ENCODE measurements at places on chromosomes 13 and 19.

DNA sequence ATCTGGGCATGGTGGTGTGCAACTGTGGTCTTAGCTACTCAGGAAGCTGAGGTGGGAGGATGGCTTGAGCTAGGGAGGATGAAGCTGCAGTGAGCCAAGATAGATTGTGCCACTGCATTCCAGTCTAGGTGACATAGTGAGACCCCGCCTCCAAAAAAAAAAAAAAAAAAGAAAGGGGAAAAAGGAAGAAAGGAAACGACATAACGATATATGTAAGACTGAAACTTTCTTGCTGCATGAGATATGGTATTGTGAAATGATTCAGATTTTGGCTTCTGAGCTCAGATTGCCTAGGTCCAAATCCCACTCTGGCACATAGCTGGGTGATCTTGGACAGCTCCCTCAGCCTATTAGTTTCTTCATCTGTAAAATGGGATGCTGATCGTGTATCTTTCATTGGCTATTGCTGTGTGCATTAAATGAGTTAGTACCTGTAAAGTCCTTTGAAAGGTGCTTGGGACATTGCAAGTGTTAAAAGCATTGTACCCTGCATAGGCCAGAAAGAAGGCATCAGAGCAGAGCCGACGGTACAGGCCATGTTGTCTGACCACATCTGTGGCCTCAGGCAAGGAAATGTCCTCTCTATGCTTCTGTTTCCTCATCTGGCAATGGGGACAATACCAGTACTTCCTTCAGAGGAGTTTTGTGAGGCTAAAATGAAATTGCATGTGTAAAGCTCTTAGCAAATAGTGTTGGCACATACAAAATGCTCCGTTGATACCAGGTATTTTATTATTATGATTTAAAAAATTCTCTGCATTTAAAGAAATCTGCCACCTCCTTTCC lies 32.6 kb upstream of the SLC46A3 start:
- DNase-seq: no peak

GRCh38 chr13:99986741-99987140 lies 5.2 kb downstream of the ZIC2 start:
- DNase-seq: no peak

DNA sequence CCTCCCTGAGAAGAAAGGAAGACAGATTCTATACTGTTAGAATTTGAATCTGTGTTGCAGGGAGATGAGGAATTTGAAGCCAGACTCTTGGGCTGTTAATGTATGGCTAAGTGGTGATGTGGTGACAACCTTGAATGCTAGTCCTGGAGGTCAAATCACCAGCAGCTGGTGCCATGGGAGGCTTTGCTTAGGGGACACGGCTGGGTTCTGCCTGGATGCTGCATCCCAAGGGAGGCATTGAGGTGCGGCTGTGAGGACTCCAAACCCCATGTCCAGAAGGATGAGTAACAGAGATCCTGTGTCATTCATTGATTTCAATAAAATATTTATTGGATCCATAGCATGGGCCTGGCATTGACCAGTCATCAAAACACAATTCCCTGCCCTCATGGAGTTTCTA lies 42.3 kb downstream of the RFX2 start:
- DNase-seq: no peak

DNA sequence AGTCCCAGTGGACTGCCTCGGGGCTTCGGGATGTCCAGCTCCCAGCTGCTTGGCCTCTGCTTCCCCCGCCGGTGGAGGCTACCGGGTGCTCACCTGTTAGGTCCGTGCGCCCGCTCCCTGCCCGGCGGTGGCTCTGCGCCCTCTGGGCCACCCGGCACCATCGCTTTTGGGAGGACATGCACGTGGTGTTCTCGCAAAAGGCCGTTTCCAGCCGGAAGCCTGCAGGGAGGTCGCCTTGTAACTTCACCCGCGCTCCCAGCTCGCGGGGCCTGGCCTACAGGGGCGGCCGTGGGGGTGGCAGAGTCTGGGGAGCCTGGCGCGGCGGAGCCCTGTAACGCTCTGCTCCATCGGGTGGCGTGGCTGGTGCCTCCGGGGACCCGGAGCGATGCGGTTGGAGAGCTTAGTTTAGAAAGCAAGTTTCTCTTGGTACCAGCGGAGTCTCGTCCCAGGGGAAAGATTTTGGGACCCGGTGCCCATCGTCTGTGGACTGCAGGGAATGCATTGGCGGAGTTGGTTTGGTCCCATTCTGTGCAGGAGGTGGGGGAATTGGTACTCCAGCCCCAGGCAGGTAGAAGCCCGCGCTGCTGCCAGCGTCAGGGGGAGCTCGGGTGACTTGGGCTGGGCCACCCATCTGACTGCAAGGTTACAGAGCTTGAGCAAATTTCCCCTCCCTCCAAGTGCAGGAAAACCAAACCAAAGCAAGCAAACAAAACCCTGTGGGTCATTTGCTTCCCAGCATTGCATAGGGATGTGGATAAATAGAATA lies 673 bp downstream of the SPATA13 start:
- no peak for DNase-seq

- DNase-seq: no peak
Observed at GRCh38 chr19:12695997-12696365, 450 bp downstream of the FBXW9 start.

DNA sequence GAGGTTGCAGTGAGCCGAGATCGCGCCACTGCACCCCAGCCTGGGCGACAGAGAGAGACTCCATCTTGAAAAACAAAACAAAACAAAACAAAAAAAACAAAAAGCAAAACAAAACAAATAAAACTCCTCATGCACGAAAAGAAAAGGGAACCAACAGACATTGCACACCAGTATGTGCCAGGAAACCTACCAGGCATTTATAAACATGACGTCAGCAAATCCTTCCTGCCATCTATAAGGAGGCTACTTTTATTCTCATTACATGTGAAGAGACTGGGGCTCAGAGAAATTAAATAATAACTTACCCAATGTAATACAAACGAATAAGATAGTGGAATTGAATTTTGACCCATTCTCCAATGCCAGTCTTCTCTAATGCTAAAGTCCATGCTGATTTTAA lies 197.2 kb downstream of the NUFIP1 start:
- no peak for DNase-seq

DNA sequence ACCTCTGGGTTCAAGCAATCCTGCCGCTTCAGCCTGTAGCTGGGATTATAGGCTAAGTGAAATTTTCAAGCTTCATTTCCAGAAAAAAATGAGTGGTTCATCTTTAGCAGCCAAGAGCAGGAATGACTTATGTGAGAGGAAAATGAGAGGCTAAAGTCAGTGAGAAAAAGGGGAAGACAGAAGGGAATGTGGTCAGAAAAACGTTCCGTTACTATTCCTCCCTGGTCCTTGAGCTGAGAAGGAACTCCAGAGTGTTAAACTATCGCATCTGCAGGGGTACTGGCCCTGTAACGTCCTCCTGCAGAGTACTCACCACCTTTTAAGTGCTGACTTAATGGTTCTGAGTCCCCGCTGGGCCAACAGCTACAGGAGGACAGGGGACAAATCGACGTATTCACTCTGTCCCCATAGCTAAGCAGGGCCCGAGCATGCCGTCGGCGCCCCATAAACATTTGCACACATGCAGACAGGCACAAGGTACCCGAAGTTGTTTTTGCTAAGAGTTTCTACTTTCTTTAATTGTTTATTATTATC lies 88.1 kb downstream of the FLT1 start:
- no peak for DNase-seq

GRCh38 chr13:46607768-46608564 lies 55.0 kb downstream of the LRCH1 start:
- DNase-seq: no peak

DNA sequence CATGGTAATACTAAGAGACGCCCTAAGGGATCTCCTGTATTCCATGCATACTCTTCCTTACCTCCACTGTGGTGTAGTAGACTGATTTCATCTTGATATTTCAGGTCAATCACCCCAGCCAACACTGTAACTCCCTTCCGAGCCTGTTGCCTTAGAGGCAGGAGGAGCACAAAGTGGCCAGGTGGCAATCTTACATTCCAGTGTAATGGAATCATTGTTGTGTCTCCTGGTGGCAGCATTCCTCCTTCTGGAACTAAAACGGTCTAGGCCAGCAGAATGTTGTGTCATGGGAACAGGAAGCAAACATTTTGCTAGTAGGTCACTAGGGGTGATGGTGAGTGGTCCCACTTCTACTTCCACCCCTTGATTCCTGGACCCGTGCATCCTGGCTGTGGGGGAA lies 405.7 kb upstream of the SLC10A2 start:
- no peak for DNase-seq

DNA sequence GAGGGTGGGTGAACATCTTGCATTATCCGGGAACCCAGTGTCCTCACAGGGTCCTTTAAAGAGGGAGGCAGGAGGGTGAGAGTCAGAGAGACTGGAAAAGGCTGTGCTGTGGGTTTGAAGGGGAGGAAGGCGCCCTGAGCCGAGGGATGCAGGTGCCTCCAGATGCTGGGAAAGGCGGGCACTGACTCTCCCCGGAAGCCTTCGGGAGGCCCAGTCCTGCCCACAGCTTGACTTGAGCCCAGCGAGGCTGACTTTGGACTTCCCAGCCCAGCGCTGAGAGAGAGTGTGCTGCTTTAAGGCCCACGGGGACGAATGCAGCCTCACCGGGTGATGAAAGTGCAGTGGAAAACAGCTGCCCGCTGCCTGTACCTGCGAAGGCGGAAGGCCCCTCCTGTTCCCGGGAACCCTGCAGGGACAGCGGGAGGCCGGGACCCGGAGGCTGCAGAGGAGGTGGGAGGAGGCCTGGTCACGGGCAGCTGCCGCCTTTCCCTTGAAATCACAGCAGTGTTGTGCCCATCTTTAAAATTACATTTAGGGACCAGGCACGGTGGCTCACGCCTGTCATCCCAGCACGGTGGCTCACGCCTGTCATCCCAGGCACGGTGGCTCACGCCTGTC lies 16.1 kb downstream of the REXO1 start:
- no peak for DNase-seq

GRCh38 chr13:50124536-50125303 lies 109.5 kb downstream of the KCNRG start:
- DNase-seq: no peak

DNA sequence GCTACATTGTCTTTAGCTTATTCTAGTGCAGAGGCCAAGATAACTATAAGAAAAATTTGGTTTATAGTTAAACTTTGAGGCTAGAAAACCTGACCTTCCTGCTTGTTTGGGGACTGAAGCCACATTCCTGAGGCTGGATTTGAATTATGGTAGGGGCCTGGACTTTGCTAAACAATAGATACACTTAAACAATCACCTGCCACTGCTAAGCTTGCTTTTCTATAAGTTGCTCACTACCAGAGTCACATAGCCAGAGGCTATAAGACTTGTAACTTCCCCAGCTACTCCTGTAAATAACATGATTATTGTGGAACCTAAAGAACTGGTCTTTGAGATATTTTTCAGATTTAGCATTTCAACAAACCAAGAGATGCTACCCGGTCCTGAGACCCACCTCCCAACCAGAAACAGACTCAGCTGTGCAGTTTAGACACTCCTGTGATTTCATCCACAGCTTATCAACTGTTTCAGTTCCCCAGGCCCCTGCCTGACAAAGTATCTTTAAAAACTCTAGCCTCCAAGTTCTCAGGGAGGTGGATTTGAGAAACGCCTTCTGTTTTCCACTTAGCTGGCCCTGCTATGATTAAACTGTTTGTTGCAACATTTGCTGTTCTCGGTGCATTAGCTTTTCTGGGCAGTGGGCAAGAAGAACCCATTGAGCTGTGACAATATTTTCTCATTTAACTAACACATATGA lies 77.7 kb downstream of the MIPEP start:
- DNase-seq: no peak

GRCh38 chr13:93450191-93450621 lies 223.6 kb downstream of the GPC6 start:
- peak; percentile 19 for DNase-seq

DNA sequence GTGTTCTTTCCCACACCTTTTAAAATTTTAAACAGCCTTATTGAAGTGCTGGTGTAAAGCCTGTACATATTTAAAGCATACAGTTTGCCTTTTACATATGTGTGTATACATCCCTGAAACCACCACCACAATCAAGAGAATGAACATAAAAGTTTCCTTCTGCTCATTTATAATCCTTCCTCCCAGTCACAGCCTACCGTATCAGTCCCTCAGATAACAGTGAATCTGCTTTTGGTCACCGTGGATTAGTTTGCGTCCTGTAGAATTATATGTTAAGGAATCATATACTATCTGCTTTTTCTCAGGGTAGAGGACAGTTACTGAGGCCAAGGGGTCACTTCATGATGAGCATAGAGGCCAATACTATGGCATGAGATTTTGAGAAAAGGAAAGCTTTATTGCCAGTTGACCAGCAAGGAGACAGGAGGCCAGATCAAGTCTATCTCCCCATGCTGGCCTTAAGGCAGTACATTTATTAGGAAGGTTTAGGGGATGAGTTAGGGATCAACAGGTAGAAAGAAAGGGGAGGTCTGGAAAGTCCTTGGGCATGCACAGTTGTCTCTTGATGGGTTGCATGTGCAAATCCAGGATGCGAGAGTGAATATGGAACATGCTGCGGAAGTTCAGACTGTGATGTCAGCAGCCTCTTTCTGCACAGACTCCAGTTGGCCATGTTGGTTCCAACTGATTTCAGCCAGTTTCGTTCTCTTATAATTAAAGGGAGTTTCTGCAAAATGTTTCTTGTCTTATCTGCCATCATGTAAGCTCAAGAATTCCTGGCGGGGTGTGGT lies 36.3 kb upstream of the LSM14A start:
- no peak for DNase-seq

DNA sequence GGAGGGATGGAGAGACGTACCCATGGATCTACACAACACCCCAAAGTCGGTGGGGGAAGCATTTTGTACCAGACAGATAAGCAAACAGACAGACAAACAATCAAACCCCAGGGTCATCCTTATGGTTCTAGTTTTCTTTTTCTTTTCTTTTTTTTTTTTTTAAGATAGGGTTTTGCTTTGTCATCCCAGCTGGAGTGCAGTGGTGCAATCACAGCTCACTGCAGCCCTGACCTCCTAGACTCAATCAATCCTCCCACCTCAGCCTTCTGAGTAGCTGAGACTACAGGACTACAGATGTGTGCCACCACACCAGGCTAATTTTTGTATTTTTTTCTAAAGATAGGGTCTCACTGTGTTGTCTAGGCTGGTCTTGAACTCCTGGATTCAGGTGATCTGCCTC lies 17.9 kb upstream of the FBL start:
- DNase-seq: no peak

- no peak for DNase-seq
Observed at GRCh38 chr19:16899566-16900075, 10.8 kb downstream of the F2RL3 start.

DNA sequence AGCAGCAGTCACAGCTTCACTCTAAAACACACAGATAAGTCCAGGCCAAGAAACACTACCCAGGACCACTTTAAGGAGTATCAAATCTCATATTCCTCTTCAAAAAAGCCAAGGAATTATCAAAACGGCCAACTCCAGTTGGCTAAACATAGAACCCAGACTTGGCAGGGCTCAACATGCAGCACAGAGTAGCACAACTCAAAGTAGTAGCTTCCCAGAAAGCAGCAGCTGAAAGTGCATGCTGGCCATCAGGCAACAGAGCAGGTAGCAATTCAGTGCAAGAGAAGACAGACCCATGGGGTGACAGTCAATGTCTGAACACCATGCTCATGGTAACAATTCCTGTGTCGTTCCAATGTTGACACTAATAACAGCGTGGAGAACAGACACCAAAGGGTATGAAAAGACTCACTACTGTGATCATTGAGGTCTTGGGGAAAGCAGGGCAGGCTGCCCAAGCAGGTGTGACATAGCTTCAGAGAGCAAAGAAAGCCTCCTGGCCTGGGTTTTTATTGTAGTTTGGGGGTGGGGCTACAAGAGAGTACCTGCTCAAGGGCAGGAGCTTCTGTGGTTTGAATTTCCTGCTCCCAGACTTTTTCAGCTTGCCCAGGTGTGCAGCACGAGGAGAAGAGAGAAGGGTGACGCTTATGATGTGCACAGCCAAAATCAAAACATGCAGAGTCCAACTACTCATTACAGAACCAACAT lies 6.2 kb downstream of the ZNF709 start:
- no peak for DNase-seq
